ENCODE measurements at places on chromosomes 4 and X.

DNA sequence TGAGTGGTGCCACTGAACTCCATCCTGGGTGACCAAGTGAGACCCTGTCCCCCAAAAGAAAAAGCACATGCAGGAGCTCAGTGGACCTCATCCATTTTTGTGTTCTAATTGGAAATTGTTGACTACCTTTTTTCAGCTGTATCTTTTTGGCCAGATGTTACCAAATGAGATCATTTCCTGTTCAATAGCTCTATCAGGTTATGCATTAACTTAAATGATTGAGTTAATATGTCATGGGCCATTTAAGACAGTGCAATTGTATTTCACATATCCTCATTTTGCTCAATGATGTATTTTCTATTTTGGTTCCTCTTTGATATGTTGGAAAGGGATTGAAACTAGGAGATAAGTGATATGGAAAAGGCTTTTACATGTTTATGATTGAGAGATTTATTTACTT, 26.2 kb upstream of the RHOH start:
- no peak for DNase-seq

DNA sequence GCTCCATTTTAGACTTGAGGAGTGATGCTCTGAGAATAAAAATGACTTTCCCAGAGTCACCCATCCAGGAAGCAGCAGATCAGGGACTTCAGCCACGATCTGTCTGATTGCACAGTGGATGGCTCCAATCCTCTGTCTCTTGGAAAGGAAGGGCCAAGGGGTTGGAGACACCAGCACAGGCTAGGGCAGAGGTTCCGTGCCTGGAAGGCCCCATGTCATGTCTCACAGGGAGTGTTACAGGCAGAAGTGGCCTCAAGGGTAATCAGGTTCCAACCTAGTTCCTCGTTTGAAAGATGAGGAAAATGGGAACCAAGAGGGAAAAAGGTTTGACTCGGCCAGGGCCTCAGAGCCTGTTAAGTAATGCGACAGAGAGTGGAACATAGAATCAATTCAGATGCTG, 160.0 kb downstream of the EFNB1 start:
- DNase-seq = no peak

GRCh38 chr4:182264139-182264752, 21.0 kb downstream of the TENM3 start:
- DNase-seq = no peak

DNA sequence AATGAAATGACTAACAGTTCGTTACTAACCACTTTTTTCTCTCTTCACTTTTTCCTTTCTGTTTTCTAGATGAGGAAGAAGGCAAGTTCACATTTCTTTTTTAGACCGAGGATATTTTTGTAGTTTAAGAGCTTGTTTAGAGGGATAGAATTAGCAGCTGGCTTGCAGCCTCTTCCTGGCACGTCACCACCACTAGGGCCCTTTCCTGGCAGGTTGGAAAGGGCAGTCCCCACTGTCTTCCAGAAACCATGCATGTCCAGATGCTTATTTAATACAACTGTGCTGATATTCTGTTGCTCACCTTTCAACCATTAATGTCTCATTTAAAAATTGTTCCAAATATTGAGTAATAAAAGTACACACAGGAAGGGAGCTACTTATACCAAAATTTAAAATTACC, 209.5 kb upstream of the PACRGL start:
- no peak for DNase-seq

GRCh38 chr4:110849461-110849860, 226.6 kb upstream of the PITX2 start:
- DNase-seq = no peak

DNA sequence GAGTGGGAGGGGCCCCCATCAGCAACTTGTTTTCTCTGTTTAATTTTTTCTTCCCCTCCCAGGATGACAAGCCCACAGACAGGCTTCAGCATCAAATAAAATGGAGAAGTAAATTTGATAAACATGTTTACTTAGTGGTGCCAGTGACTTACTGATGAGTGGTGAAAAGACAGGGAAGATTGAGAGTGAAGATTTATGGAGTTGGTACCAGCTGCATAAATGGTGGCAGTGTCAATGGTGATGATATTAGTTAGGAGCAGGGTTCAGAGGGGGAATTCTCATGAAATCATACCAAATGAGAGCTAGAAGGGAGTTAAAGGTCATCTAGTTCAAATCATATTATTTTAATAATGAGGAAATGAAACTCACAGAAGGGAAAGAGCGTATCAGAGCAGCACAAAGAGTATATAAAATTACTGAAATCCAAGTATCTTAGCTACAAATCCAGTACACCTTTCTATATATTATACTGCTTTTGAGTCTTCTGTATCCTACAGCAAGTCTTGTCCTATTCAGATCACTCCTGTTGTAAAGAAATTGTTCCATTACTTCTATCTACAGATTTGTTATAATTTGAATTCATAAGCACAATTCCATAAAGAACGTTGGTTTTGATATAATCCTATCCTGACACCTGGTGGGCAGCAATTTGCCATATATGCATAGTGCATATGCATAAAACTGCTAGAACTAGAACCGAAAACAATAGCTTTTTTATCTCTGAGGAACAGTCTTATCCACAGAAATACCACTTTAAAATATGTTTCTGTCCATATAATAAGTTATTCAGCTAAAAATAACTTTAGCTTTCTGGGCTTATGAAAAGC, 5.0 kb downstream of the P2RY10 start:
- DNase-seq = no peak

DNA sequence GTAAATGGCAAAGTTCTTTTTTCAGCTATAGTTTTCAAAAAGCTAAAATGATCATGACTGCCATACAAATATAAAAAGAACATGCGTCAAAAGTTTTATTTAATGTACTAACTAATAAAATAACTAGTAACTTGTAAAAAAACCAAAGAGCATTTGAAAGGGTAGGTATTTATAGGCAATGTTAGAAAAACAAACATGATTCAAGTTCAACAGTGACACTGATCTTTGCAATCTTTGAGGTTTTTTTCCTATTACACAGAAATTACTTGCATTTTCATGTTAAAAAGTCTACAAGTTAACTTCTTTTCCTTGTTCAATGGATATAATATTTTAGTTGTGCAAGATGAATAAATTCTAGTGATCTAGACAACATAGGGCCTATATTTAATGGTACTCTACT, 72.3 kb upstream of the GRID2 start:
- DNase-seq = no peak

Measured in fibroblast of the aortic adventitia (primary cell).